Naive B cell (primary cell): ENCODE measurements at places on chromosomes 12 and 14. TPM values are rescaled to one million over a fixed set of nuclear protein-coding genes. Genes with fewer than 3 reads are reported as not detected.

The AMDHD1 gene
- 0.20 TPM for polyA plus RNA-seq

The NYNRIN gene
- not detected for polyA plus RNA-seq

DNA sequence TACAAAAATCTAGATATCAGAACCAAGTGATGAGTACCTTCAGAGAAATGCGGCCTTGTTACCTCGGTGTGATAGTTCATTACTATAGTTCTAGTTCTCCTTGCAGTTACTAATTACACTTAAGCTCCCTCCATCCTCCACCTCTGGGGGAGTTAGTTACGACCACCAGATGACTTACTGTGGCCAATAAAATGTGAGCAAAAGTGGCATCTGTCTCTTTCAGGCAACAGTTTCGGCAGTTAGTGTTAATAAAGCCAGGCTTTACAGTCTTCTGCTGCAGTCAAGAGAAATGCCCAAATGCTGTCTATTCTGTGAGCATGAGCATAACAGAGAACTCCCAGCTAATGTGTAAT lies 6.0 kb downstream of the TXNDC16 start:
- peaks cover 16% of the 10 kb centered on the region for H3K4me1 ChIP-seq
- no peak for DNase-seq
- H3K27ac ChIP-seq = no peak overlapping the region

DNA sequence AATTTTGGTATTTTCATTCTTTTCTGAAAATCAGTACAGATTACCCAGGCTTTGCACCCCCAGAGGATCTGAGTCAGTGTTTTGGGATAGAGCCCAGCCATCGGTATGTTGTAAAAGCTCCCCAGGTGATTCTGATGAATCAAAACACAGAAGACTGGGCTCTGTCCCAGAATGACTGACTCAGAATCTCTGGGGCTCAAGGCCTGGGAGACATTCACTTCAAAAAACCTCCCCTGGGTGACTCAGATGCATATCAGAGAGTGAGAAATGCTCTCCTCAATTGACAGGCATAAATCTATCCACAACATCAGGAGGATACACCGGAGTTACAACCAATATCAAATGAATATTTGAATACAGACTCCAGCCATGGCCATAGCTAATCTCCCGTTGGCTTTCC lies 32.6 kb downstream of the SLC35F4 start:
- no peak overlapping the region for H3K4me3 ChIP-seq
- H3K27me3 ChIP-seq = no peaks in the 10 kb centered on the region
- no peaks in the 10 kb centered on the region for H3K36me3 ChIP-seq
- DNase-seq = no peak

The SERPINA9 gene
- not detected for polyA plus RNA-seq

The PAPLN gene
- 0.41 TPM for polyA plus RNA-seq

- no peak for DNase-seq
- H3K36me3 ChIP-seq = no peaks in the 10 kb centered on the region
- peaks cover 5% of the 10 kb centered on the region for H3K27me3 ChIP-seq
Observed at GRCh38 chr14:94685166-94685581, 73.0 kb downstream of the SERPINA3 start.

DNA sequence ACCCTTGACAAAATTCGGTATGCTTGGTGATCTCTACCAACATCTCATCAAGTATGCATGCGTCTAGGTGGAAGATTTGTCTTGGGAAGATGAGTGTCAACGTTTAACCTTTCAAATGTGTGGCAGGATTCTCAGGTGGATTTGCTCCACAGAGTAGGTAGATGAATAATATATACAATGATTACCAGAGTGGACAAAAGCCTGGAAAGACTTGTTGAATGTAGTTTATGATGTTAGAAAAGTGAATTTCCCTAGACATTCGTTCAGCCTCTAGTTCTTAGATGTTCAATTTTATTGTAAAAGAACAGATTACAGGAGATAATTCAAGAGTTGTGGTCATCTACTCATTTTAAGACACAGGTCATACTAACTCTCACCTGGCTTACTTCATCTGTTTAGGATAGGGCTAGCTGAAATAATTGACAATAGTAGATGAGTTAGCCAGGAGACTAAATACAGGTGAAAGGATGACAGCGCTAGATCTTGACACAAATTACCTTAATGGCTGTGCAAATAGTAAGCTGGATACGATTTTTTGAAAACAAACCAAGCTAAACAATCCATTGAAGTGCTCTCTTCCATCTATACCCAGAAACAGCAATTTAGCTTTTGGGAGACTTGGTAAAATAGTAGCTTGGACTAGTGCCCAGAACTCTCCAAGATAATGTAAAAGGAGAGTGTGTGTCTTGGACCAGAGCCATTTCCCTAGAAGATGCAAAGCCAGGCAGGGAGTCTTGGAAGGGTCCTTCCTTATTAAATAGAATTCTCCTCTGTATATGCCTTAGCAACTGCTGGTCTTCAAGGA lies 168.0 kb downstream of the DACT1 start:
- H3K36me3 ChIP-seq = no peaks in the 10 kb centered on the region
- no peaks in the 10 kb centered on the region for H3K4me1 ChIP-seq
- no peaks in the 10 kb centered on the region for H3K27me3 ChIP-seq

- H3K27ac ChIP-seq = no peak overlapping the region
- H3K4me1 ChIP-seq = no peaks in the 10 kb centered on the region
- no peaks in the 10 kb centered on the region for H3K27me3 ChIP-seq
- H3K4me3 ChIP-seq = no peak overlapping the region
- DNase-seq = no peak
Observed at GRCh38 chr12:41032386-41032785, 155.7 kb upstream of the PDZRN4 start.

GRCh38 chr14:84988357-84988756 lies 541.6 kb upstream of the FLRT2 start:
- H3K27me3 ChIP-seq = no peaks in the 10 kb centered on the region
- no peak for DNase-seq
- no peaks in the 10 kb centered on the region for H3K36me3 ChIP-seq
- no peak overlapping the region for H3K27ac ChIP-seq
- H3K4me1 ChIP-seq = no peaks in the 10 kb centered on the region
- no peak overlapping the region for H3K4me3 ChIP-seq

DNA sequence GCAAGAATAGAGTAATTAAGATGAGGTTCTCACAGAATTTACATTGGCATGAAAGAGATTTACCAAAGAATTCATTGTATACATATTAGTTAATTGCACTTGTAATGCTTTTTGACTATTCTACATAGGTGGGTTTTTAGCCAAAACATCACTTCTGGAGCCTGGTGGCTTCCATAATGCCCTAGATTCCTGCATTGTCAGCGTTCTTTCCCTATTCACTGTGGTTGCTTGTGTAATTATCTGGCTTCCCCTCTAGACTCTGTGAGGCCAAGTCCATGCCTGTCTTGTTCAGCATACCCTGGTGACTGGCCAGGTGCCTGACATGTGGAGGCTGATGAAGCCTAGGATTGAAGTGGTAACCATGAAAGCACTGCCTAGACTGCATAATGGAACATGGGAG lies 41.2 kb downstream of the TDP1 start:
- DNase-seq = no peak
- peaks cover 26% of the 10 kb centered on the region for H3K36me3 ChIP-seq
- H3K4me3 ChIP-seq = no peak overlapping the region
- H3K27me3 ChIP-seq = no peaks in the 10 kb centered on the region
- peaks cover 4% of the 10 kb centered on the region for H3K4me1 ChIP-seq
- H3K27ac ChIP-seq = no peak overlapping the region

DNA sequence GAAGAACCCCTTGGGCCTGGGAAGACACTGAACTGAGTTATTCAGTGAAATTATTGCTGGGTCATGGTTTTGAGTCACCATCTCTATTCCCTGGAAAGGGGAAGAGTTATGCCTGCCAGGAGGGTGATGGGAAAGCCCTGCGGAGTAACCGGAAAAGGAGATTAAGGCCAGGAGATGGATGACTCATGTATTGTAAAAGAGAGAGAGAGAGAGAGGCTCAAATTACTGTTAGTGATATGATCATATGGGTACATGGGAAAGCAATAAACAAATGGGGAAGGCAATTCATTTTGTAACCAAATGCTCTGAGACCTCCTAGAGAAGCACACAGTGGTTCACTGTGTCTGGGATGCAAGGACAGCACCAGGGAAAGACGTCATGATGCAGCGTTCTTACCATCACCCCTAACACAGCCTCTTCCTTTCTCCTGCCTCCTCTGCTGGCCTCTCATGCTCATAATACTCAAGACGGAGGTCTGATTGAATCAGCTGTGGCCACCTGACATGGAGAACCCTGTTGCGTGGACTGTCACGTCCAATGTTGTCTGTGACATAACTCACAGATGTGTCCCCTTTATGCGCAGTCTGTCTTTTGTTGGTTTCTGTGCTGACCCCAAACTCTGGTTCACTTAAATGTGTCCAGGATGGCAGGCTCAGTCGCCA lies 243.7 kb downstream of the TMEM132D start:
- no peaks in the 10 kb centered on the region for H3K4me1 ChIP-seq
- H3K4me3 ChIP-seq = no peak overlapping the region
- H3K27ac ChIP-seq = no peak overlapping the region

- no peaks in the 10 kb centered on the region for H3K36me3 ChIP-seq
- H3K27me3 ChIP-seq = no peaks in the 10 kb centered on the region
- H3K4me3 ChIP-seq = no peak overlapping the region
- no peak overlapping the region for H3K27ac ChIP-seq
Observed at GRCh38 chr14:45811155-45811554, 558.2 kb upstream of the MIS18BP1 start.

DNA sequence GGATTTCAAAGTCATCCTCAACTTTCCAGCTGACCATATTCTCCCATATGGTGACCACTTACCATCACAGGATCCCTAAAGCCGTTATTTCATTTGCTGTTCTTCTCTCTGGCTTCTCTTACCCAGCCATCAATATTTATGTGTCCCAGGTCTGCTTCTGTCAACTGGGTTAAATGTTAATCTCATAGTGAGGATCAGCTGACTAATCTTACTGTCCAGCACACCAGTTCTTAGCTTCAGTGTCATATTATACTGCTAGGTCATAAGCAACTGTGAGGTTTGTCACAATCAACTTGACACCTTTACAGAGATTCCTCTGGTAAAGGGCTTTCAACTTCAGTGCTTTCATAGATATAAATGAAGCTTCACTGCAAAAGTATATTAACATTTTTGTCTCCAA lies 294.4 kb downstream of the DIO2 start:
- no peaks in the 10 kb centered on the region for H3K36me3 ChIP-seq
- H3K27ac ChIP-seq = no peak overlapping the region
- no peaks in the 10 kb centered on the region for H3K27me3 ChIP-seq
- no peaks in the 10 kb centered on the region for H3K4me1 ChIP-seq
- DNase-seq = no peak
- no peak overlapping the region for H3K4me3 ChIP-seq

DNA sequence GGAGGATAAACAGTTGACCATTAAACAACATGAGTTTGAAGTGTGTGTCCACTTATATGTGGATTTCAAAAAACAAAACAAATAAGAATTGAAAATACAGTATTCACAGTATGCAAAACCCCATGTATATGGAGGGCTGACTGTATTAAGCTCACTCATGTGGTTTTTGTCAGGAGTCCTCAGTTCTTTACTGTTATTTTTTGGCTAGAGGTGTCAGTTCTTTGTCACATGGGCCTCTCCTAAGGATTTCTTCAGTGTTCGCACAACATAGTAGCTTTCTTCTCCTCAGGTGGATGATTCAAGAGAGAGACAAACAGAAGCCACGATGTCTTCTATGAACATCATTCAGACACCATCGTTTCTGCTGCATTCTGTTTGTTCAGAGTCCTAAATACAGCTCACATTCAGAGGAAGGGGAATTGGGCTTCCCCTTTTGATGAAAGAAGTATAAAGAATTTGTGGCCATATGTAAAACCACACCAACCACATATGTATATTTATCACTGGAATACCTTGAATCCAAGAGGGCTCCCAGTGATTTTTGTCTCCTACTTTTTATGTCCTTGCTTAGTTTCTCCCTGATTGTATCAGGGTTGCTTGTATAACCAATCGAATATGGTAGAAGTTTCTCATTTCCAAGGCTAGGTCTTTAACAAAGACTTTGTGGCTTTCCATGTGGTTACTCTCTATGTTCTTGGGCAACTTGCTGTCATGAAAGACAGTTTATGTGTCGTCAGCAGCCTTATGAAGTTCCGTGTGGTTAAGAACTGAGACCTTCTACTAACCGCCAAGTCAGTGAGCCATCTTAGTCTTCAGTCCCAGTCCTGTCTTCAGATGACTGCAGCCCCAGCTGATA lies 18.9 kb downstream of the MNAT1 start:
- H3K27me3 ChIP-seq = no peaks in the 10 kb centered on the region
- peak overlapping the region; percentile 81 for H3K27ac ChIP-seq
- H3K36me3 ChIP-seq = peaks cover 5% of the 10 kb centered on the region
- H3K4me1 ChIP-seq = peaks cover 24% of the 10 kb centered on the region

DNA sequence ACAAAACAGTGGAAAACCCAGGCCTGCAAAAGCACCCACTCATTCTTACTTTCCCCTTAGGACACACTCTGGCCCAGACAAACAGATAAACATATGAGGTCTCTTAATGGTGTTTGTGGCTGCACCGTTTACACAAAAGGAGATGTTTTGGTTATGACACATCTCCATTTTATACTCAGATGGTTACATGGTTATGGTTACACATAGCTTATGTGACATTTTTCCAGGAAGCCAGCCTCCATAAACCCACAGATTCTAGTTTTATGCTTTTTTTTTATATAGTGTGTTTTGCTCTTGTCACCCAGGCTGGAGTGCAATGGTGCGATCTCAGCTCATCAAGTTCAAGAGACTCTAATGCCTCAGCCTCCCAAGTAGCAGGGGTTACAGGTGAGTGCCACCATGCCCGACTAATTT lies 3.5 kb upstream of the KLRD1 start:
- no peak for DNase-seq
- no peaks in the 10 kb centered on the region for H3K4me1 ChIP-seq
- H3K4me3 ChIP-seq = no peak overlapping the region
- peaks cover 7% of the 10 kb centered on the region for H3K27me3 ChIP-seq

- no peaks in the 10 kb centered on the region for H3K36me3 ChIP-seq
- no peak for DNase-seq
- no peaks in the 10 kb centered on the region for H3K4me1 ChIP-seq
Observed at GRCh38 chr12:83093426-83093825, 406.7 kb downstream of the TMTC2 start.

DNA sequence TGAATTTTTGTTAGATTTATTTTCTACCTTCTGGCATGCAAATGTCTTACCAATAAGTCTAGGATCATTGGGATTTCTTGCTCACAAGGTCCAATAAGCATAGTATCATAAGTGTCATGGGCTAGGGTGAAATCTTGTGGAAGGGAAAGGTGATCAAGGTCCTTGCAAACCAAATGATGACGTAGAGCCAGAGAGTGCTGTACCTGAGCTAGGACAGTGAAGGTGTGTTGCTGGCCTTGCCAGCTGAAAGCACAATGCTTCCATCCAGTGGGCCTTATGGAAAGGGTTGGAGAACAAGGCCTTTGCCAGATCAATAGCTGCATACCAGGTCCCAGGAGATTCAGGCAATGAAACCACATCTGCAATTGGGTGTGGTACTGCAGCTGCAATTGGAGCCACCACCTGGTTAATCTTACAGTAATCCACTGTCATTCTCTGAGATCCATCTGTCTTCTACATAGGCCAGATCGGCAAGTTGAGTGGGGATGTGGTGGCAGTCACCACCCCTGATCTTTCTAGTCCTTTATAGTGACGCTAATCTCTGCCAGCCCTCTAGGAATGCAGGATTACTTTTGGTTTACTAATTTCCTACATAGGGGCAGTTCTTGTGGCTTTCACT lies 208.9 kb upstream of the MYL2 start:
- DNase-seq = no peak
- no peaks in the 10 kb centered on the region for H3K4me1 ChIP-seq
- no peak overlapping the region for H3K4me3 ChIP-seq
- no peak overlapping the region for H3K27ac ChIP-seq
- peaks cover 4% of the 10 kb centered on the region for H3K36me3 ChIP-seq

The SCN8A gene
- polyA plus RNA-seq = 0.83 TPM

- DNase-seq = peak; percentile 18
- peak overlapping the region; percentile 64 for H3K4me3 ChIP-seq
- peaks cover 48% of the 10 kb centered on the region for H3K4me1 ChIP-seq
- peak overlapping the region; percentile 49 for H3K27ac ChIP-seq
- H3K36me3 ChIP-seq = no peaks in the 10 kb centered on the region
Observed at GRCh38 chr12:31406345-31406744, 80.4 kb upstream of the SINHCAF start.
